ENCODE measurements at places on chromosomes 12 and 14.
A peak's percentile ranks its signal among the peaks of the same experiment; 100 is the strongest.

DNA sequence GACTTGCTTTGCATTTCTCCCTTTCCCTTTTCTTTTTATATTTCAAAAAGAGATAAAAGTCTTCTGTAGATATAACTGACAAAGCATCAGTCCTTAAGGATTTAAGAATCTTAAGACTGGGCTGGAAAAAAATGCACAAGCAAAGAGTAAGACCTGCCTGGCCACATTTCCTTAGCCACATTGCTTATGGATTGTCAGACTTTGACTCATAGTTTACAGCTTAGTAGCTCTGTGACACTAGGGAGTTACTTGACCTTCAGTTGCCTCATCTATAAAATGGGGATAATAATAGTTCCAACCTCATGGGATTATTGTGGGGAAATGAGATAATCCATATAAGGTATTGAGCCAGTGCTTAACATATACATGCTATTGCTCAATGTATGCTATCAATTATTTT lies 66.4 kb upstream of the STK38L start:
- DNase-seq = no peak

DNA sequence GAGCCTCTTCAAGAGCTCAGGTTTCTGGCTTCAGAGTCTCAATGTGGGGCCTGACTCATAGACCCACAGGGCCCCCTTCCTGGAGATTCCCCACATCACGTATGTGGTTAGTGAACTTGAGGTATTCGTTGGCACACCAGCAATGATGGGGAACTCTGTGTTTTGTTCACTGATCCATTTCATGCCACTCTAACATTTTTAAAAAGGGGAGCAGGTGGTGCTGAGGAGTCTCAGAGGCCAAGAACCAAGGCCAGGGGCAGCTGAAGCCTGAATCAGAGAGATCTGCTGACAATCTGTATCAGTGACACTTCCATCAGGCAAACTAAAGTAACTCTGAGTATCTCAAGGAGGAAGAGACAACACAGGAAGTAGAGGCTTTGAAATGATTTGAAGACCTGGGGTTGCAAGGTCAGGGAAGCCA lies 323.4 kb downstream of the VRK1 start:
- DNase-seq = no peak

DNA sequence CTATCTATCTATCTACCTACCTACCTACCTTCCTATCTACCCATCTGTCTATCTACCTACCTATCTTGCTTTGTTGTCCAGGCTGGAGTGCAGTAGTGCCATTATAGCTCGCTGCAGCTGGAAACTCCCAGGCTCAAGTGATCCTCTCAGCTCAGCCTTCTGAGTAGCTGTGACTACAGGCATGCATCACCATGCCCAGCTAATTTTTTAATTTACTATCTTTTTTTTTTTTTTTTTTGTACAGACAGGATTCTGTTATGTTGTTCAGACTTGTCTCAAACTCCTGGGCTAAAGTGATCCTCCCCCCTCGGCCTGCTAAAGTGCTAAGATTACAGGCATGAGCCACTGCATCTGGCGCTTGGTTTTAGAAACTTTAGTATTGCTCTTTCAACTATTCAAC lies 762.4 kb downstream of the SLC6A15 start:
- DNase-seq = no peak

DNA sequence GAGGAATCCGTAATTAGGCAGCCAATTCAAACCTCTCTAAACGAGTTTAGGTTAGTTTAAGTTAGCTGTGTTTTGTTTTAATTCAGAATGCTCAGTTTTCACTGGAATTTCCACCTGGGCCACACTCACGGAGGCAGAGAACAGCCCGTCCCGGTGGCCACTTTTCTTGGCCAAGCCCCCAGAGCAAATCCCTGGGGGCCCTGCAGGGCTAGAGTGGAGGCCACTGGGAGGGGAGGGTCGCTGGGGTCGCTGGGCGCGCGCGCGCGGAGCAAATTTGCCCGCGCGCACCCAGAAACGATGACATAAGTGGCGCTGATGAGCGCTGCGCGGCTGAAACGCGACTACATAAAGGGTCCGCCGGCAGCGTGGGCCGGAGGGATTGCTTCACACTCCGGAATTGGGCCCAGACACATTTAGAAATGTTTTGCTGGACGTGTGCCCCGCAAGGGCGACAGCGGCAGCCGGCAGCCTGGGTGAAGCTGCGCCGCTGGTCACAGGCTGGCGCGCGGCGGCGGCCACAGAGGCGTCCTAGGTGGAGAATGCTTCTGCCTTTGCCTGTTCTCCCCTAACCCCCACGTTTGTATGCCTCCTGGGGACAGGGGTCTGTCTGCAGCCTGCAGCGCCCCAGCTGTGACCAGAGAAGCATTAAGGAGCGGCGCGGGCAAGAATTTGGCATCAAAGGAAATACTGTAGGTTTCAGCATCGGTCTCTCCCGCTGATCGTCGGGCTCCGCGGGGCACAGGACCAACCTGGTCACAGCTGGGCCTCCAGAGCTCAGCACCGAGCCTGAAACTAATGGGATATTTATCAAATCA lies 37.9 kb upstream of the TBX5 start:
- peak; percentile 25 for DNase-seq

DNA sequence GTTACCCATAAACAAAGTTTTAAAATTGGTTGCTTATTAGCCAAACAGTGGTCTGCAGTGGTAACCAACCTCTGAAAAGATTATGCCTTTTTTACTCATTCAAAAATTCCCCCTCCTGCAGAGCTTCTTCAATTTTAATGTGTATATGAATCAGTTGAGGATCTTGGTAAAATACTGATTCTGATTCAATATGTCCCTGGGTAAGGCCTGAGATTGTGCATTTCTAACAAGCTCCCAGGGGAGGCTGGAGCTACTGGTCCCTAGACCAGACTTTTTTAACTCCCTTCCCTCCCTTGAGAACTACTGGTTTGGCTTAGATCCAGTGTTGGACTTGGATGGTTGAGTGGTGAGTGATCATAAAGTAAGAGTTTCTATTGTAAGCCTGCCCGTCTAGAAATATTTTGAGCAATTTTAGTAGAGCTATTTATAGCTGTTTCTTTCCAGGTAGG lies 90.2 kb downstream of the FUT8 start:
- DNase-seq = peak; percentile 13

DNA sequence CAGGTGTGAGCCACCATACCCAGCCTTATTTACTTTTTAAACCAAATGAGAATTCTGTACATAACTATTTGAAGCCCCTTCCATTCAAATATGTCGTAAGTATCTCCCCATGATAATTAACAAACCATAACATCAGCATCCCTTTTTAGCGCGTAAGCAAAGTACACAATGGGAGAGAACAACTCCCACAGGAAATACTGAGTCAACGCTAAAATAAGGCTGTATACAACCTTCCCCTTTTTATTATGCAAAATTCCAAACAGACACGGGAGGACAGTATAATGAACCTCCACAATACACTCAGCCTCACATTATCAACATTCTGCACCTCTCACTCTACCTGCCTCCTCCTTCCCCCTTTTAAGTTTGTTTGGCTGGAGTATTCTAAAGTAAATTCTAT lies 73.5 kb downstream of the CCDC88C start:
- no peak for DNase-seq

DNA sequence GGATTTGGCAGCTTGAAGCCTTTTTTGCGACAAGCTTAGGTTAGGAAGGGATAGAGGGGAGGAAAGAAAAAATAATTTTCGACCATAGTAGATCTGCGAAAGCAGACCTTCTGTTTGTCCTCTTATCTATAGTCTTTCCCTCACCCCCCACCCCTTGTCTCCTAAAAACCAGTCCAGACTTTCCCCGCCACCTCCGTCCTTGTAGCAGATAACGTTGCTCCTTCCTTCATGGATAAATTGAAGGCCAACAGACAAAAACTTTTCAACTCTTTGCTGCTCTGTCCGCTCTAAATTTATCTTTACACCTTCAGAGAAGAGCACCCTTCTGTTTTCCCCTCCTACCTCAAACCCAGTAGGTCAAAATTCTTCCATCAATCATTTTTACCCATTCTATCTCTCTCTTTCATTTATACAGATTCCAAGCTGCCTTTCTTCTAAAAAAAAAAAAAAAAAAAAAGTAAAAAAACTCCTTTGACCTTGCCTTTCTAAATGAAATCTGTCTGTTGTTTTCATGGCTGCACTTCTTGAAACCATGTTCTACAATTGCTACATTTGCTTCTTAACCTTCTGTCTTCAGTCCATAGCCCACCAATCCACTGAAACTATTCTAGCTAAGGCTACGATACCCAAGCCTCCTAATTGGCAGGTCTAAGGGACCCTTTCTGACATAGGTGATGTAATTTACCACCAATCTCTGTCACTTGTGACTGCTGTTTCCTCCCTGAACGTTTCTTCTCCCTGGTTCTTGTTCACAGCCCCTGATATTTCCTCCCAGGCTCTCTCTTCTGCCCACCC lies 11.1 kb upstream of the NEMF start:
- no peak for DNase-seq

DNA sequence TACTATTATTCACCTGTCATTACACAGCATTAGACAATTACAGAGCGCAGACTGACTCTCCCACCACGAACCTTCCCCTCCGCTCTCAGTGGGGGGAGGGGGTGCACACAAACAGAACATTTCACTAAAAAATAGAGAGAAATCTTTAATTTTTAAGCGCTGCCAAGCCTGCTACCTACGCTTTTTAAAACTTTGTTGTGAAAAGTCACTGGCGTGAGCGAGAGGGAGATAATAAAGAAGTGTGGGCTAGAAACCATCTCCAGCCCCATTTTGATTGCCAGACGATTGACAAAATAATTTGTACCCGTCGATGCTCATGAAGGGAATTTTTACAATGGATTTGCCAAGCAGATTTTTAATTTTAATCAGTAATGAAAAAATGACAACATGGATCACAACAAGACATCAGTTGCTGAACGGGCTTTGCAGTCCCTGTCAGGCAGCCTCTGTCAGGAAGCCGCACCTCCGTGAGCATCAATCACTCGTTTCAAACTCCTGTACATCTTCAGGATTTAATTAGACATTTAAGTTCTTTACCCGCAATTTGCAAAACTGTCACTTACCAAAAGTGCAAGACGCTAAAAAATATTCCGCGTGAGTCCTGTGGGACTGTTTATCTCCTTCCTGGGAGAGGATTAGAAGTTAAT lies 209.1 kb downstream of the BCL11B start:
- no peak for DNase-seq

DNA sequence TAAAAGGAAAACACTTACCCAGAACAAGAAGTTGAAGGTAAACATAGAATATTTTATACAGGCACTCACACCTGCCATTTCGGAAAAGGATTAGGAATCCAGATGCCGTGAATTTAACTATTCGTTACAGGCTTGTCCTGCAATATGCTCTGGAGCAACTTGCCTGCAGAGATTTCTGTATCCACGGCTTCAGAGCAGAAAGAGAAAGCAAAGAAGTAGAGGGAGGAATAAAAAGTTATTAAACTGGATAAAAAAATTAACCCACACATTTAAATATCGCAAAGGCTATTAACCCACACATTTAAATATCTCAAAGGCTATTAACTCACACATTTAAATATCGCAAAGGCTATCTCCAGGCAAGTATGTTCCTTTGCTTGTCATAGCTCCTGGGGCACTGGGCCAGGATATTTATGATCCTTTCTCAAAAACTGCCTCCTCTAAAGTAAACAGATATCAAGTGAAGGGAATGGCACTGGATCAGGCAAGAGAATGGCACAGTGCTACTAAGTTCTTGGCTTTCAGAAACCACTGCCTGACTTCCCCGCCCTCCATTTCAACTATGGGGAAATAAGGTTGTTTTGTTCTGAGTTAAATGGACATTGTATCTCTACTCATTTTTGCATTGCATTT lies at the start of gene TSPAN8:
Gene TSPAN8 (minus strand): TSS at position 399 of the 633 bp plus-strand sequence. CDS start 321 bp downstream, at position 78.
- DNase-seq = peak; percentile 75

DNA sequence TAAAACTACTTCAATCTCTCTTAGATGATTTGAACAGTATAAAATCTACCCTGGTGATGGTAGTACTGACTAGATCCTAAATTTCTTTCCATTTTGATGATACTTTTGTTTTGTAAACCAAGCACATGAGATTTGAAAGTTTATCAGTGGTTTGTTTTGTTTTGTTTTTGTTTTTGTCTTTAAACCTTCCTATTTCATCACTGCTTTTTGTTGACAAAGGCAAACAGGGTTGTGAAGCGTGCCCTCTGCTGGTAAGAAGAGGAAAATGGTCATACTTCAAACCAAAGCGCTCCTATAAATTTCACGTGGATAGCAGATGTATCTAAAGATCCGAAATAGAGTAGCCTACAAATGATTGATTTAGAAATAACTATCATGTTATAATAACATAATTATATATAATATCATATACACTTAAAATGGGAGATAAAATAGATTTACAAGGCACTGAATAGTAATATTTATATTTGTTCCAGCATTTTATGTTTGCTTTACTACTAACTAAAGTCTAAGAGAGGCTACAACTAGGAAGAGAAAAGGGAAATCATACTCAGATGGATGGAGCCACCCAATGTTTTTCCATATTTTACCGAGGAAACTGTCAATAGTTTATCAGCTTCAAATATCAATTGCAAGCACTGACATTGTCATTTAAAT lies 254.0 kb upstream of the USP15 start:
- DNase-seq = no peak

DNA sequence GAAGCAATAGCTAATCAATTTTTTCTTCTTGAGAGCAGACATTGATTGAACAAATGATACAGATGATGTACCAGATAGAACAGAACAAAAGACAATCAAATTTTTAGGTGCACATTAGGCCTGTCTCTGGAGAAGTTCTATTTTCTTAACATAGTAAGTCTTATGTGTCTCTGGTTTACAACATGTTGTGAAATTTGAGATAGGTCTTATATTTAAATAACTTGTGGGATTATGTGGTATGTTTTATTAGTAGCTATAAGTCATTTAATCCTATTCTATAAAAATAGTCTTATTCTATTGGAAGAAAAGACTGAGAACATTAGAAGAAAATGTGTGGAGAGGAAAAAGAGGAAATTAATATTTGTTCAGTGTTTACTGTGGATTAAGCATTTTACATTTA lies 358.0 kb downstream of the ATP23 start:
- DNase-seq = no peak

- DNase-seq = peak; percentile 74
These were observed 28.1 kb upstream of the TBC1D30 start for GRCh38 chr12:64796205-64796845.

DNA sequence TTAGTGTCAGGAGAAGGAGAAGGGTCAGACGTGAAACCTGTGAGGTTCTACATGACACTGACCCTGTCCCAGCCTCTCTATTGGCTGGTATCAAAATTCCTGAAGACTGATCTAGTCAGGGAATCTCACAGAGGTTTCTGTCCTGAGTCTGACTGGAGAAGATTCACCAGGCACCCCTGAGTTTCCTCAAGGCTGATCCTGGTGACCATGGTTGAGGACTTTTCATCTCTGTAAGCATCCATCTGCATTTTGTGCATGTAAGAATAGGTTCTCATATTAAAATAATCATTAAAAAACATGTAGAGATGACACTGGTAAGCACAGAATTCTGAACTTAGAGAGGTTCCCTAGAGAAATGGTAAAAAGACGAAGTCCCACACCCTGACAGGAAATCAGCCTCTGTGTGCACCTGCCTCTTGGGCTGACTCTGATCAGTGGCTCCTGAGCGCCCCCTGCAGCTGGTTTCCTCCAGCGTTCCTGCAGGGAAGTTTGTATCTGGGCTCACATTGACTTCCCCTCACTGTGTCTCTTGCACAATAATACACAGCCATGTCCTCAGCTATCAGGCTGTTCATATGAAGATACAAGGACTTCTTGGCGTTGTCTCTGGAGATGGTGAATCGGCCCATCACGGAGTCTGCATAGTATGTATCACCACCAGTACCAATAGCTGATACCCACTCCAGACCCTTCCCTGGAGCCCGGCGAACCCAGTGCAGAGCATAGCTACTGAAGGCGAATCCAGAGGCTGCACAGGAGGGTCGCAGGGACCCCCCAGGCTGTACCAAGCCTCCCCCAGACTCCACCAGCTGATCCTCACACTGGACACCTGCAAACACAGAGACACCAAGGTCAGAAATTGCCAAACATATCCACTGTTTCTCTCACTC lies 991.9 kb downstream of the TMEM121 start:
- no peak for DNase-seq

Measured in NCI-H1105 (cell line).